Activated CD4-positive, alpha-beta T cell treated with anti-CD3 and anti-CD28 coated beads, Interleukin-2, Interleukin-6, amounts not matched to agents 100 ng/mL and 50 ng/mL, durations not matched to agents 16 hours and 8 hours (primary cell): ENCODE measurements at places on chromosomes 13 and 19.

DNA sequence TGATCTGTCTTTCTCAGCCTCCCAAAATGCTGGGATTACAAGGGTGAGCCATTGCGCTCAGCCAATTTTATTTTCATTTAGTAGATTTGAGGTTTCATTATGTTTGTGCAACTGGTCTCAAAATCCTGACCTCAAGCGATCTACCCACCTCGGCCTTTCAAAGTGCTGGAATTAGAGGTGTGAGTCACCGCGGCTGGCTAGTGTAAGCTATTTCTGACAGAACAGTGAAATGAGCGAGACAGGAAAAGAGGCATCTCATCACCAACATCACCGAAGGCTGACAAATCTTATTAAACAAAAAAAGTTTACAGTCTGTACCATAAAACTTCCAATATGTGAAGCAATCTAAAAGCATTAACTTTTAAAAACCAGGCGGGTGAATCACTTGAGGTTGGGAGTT lies 12.2 kb upstream of the ZNF888 start:
- DNase-seq = no peak

- DNase-seq = peak; percentile 84
These were observed 18.5 kb downstream of the LYPD3 start for GRCh38 chr19:43446746-43447489.

- no peak for DNase-seq
These were observed 23.9 kb downstream of the POP4 start for GRCh38 chr19:29629836-29630534.

GRCh38 chr19:2507109-2507508 lies 31.2 kb downstream of the GADD45B start:
- peak; percentile 38 for DNase-seq

- DNase-seq = no peak
These were observed 148.5 kb downstream of the STK24 start for GRCh38 chr13:98428256-98428966.

GRCh38 chr19:48858984-48859710 lies 9.3 kb downstream of the PLEKHA4 start:
- DNase-seq = peak; percentile 84

- DNase-seq = peak; percentile 49
These were observed 50.0 kb upstream of the WDFY2 start for GRCh38 chr13:51534041-51534817.

DNA sequence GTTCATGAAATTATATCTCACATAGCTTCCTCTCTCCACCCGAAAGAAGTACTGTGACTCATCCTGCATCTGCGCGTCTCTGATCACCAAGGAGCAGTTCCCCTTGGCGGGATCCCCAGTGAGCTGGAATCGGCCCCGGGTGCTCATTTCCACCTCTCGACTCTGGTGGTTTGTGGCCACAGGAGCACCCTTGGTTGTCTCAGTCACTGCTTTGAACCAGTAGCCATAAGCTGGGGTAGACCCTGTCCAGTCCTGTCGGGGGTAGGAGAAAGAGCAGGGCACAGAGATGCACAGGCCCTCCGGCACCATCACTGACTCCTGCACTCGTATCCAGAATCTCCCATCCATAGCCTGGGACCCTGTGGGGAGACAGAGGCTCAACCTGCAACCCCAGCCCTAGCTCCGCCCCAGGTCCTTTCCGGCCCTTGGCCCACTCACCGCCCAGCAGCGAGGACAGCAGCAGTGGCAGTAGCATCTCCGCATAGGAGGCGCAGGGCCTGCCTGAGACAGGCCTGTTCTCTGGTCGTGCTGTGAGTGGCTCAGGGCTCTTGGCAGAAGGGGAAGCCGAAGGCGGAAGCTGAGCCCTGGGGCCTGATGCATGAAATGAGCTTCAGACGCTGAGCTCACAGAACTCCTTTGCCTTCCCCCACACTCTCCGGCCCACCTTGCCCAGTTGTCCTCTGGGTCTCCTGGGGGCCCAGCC lies at the start of gene SIGLEC10:
Gene SIGLEC10 (minus strand): TSS at position 536 of the 703 bp plus-strand sequence. CDS start 61 bp downstream, at position 475.
- peak; percentile 45 for DNase-seq

GRCh38 chr13:72534951-72535640 lies 192.3 kb downstream of the MZT1 start:
- DNase-seq = no peak

GRCh38 chr13:40464337-40465014 lies 202.0 kb downstream of the FOXO1 start:
- no peak for DNase-seq

- no peak for DNase-seq
These were observed 1.9 kb downstream of the IRF2BP1 start for GRCh38 chr19:45883881-45884681.

- no peak for DNase-seq
These were observed 1.7 kb downstream of the TSC22D1 start for GRCh38 chr13:44574466-44574855.

DNA sequence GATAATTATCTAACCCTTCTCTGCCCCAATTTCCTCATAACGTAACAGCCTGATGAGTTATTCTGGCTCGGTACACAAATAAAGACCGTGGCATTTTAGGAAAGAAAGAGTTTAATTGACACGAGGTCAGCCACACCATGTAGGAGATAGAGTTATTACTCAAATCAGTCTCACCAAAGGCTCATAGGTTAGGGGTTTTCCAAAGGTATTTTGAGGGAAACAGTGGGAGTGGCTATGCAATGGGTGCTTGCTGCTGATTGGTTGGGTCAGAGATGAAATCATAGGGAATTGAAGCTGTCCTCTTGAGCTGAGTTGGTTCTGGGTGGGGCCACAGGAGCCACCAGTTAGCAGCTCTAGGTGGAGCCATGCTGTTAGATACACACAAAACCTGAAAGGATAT lies 137.5 kb downstream of the FREM2 start:
- DNase-seq = peak; percentile 21

DNA sequence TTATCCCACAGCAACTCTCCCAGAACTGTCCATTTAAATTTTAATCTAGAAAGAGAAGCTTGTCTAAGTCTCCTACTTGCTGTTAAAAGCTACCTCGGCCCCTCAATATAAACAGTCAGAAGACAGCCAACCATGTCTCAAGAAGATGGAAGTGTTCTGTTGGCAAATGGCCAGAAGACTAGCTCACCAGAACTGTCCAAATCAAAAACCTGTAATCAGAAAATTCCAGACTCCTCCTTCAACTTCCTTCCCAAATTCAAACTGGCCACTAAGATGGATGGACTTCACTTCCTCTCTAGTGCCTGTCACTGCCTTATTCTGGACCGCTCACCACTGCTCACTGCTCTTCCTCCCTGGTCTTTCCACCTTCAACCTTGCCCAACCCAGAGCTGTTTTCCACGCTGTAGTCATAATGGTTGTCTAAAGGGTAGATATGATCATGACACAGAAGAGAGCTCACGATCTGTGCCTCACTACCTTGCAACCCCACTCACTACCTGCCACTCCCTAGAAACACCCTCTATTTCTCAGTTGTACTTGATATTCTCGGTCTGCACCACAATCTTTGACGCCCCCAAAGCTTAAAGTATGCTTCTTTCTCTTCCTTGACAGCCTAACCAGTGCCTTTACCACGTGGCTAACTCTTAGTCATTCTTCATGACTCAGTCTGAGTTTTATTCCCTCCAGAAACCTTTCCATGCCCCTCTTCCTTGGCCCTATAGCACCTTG lies 9.2 kb downstream of the FGF14 start:
- DNase-seq = no peak

DNA sequence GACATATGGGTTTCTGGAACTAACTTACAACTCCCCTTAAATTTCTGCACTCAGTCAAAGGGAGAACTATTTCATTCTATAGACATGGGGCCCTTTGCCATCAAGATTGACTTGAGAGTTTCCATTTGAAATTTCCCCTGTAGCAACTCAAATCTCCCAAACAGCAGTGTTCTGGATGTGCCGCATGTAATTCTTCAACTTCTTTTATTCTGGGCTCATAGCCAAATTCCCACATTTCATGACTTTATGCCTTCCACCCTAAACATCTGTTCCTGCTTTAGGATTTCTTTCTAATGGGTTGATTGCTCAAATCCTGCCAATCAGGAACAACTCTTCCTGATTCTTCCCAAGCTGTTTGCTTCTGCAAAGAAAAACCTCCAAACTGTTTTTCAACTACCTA lies 336.0 kb downstream of the TBC1D4 start:
- DNase-seq = no peak
